ENCODE measurements at places on chromosomes 5 and 9.

- peak; percentile 81 for DNase-seq
Measured at GRCh38 chr5:140240987-140241706, 61.8 kb downstream of the PFDN1 start.

DNA sequence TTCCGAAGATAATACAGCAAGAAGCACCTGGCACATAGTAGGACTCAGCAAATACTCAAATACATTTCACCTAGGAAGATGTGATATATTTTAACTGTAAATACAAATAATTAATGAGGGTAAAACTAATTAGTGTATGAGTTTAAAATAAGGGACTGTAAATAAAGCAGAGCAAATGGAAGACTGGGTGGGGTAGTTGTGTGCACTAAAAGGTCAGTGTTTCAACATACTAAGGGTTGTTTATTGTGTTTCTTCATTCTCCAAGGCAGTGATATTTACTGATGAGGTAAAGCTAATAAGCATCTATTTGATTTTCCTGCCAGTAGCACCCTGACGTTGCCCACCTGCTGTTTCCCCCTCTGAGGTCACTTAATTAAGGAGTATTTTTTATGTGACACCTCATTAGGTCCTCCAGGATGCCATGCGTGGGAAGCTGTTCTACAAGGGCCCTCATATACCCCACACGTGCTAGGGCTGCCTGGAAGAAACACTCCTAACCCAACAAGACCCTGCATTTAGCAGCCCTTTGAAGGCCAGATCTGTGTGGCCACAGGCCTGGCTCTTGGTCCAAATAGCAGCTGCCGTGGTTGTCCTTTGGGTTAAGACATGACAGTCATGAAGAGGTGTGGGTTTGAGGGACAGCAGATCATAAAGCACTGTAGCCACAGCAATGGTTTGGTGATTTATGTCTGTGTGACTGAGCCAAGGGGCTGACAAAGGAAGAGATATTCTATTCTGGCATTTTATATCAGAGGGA, 97.5 kb upstream of the RPS23 start:
- no peak for DNase-seq

DNA sequence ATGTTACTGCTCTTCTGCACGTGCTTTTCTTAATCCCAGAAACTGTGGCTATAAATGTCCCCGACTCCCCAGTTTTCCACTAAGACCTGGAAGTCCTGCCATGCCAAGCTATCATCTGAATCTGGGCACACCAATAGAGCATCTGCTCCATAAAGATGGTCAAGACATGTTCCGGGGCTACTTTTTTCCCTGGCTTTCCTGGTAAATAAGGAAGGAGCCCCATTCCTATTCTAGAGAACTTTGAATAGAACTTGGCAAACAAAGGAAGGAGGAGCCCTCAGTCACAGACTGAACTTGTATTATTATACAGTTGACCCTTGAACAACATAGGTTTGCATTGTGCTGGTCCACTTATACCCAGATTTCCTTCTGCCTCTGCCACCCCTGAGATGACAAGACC, 182.9 kb downstream of the CCDC192 start:
- DNase-seq: no peak

GRCh38 chr5:173680660-173681242, 64.3 kb upstream of the BOD1 start:
- no peak for DNase-seq

DNA sequence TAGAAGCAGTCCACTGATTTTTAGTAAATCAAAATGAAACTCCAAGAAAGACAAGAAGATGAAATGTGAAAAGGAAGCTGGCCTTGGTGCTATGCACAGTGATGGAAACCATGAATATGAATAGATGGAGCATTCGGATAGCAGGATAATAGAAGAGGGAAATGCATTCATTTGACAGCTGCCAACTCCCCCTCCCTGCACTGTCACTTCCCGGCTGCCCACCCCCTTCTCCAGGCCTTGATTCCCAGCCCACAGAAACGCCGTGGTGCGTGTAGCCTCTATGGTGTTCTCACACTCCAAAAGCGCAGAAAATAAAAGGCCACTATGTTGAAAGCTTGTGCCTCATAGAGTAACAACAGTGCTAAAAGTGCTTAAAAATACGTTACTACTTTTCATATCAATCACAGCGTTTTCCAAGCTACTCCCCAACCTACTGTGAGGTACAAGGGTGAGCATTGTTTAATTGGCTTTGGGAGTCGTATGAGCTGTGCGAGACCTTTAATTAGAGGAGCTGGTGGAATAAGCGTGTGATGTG, 26.1 kb upstream of the IFNK start:
- DNase-seq: no peak
